ENCODE measurements at places on chromosomes 3 and 15.

- DNase-seq, result no peak
These were observed 53.9 kb upstream of the KLF13 start for GRCh38 chr15:31272558-31273257.

DNA sequence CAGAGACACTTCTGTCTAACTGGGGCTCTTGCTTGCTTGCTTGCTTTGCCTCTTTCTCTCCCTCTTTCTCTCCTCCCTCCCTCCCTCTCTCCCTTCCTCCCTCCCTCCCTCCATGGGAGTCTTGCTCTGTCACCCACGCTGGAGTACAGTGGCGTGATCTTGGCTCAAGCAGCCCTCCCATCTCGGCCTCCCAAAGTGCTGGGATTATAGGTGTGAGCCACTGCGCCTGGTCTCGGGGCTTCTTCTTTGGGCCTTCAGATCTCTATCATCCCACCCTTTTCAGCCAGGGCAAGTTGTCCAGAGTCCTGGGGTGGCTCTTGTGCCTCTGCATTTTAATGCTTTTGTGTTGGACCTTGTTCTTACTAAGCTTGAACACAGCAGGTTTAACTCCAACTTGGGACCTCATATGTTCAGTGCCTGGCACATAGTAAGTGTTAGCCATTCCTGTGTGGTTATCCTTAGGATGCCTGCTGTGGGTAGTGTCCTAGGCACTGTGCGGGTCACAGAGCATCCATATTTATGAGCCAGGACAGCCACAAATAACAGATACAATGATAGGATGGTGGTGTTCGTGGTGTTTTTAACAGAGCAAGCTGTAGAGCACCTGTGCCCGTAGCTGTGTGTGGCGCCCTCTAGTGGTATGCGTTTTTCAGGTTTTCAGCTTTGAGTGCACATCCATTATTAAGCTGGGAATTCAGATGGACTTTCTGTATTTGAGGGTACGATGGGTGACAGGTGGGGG, 75.1 kb downstream of the CCK start:
- peak; percentile 70 for DNase-seq

- no peak for DNase-seq
These were observed 28.2 kb upstream of the GBE1 start for GRCh38 chr3:81789691-81790090.

DNA sequence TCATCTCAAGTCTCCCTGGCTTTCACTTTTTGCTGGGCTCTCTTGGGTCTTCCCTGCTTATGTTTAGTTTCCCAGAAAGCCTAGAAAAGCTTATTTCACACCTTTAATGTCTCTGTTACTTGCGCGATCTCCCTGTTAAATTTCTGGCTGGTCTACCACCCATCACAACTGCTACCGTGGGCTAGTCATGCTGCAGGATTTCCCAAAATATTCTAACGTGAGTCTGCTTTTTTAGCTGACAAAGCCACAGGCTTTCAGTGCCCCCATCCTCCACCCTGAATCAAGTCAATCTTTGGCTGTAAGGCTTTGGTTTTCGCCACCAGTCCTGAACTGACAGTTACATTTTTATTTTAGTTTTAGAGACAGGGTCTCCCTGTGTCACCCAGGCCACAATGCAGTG, 74.1 kb downstream of the SUMF1 start:
- no peak for DNase-seq

GRCh38 chr3:50194128-50194902, 2.9 kb downstream of the GNAT1 start:
- DNase-seq, result peak; percentile 71

DNA sequence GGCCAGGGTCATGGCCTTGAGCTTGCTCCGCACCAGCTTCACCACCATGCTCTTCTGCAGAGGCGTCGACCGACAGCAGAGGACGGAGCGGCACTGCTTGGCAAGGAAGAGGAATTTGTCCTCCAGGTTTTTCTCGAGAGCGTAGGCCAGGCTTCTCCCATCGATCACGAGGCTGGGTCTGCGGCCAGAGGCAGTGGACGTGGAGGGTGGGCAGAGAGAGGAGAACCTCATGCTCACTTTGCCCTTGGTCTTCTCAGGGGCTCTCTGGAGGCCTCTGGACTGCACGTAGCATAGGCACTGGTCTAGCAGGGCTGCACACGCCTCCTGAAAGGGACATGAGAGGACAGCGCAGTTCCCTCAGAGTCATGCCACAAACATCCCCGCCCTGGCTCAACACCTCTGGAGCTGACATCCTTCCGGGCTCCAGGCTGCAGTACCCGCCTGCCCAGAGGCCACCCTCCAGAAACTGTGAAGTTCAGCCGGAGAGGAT, 168.3 kb downstream of the ATP10A start:
- no peak for DNase-seq

DNA sequence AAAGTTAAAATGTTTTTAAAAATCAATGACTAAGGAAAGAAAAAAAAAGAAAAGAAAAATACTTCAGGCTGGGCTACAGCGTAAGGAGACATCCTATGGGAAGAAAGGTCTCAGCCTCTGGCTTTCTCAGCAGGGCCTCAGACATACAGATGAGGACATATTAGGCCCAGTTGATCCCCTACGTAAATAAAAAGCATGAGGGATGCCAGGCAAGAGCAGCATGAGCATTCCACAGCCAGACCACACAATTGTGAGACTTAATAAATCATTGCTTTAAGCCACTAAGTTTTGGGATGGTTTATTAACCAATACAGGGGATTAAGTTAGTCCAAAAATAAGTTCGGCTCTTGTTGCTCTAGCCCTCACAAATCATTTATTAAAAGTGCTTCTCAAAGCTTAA, 394.1 kb upstream of the NECTIN3 start:
- DNase-seq, result no peak

- peak; percentile 98 for DNase-seq
These were observed 9.3 kb downstream of the STRA6 start for GRCh38 chr15:74193299-74193718.

- no peak for DNase-seq
These were observed 51.5 kb downstream of the RAD18 start for GRCh38 chr3:8911781-8912180.

GRCh38 chr3:133014325-133014724, 23.9 kb upstream of the TMEM108 start:
- DNase-seq, result no peak

DNA sequence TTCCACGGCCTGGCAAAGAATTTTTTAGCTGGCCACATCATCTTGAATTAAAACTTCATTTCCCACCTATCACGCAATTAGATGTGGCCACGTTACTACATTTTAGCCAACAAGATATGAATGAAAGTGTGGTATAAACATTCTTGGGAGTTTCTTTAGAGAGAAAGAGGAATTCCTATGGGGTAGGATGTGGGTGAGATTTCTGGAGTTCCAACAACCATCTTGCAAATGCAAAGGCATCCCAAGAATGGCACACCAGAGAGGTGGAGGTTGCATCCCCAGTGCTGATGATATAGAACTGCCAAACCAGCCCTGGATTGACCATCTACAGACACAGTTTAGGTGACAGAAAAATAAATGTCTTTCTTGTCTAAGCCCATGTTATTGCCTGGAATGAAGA, 66.3 kb upstream of the AKAP13 start:
- DNase-seq, result no peak

- DNase-seq, result no peak
These were observed 31.2 kb downstream of the DZIP1L start for GRCh38 chr3:138084196-138084595.

Measured in ELR (cell line).